Activated naive CD4-positive, alpha-beta T cell (primary cell): ENCODE measurements at places on chromosomes 12 and 14.
A peak's percentile ranks its signal among the peaks of the same experiment; 100 is the strongest.

- peak; percentile 3 for DNase-seq
Measured at GRCh38 chr12:94649349-94650142, 811 bp downstream of the TMCC3 start.

DNA sequence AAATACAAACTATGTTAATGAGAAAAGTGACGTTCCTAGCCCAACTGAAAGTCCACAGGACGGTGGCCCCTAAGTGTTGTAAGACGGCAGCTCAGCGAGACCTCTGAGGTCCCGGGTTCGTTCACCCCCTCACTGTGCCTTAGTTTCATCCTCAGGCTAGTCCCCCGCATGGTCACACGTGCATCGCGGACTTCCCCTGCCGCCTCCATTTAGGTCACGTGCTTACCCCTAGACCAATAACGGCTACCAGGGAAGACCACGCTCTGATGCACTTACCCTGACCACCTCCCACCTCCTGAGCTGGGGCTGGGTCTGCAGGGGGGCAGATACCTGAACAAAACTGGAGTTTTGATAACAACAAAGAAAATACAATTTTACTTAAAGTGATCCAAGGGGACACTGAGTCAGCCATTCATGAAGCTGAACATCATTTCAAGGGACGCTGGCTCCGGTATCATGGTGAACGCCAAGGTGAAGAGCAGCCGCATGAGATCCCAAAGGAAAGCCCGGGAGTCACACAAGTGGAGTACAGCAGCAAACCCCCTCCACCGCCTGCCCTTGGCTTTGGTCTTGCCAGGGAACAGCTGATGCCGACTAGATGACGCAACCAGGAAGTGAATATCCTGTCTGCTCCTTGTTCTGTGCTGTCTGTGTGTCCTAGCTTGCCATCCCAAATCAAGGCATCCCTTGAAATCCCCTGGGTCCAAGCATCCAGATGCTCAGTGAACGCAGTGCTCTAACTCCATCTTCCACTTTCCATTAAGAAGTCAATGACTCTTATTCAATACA is 274.1 kb downstream of the PCNX1 start:
- DNase-seq, result no peak

DNA sequence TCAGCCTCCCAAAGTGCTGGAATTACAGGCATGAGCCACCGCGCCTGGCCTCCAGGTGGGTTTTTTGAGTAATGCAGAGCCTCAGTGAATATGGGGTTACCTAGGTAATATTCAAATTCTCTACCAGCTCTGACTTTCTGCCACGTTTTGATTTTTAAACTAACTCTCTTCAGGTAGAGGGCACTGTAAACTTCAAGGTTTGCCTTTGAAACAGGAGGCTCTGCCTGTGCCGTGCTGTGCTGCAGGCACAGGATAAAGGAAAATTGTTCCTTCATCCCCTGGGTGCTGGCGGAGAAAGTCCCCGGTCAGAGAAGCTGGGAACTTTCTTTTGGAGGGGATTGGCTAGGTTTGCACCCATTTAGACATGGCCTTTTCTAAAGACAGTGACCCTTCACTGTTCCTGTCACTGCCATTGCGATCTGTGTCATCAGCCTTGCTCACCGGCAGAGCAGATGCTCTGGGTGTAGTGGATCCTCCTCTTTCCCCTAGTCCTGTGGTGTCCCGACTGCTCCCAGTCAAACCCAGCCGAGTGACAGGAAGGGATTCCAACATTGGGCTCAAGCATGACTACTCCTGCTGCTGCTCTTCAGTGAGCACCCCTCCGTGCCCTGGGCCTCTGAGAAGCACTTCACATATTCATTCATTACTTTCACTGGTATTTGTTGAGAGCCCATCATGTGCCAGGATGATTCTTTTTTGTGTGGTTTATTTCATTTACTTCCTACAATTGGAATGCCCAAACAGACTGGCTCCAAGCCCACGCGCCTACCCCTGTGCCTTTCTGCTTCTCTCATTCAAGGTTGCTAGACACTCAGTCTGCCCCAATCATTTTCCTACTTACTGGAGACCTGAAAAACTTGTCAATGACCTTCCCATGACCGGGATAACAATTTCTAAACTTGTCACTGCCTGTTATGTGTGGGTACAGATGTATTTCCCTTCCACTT is 103.6 kb downstream of the TMEM30B start:
- no peak for DNase-seq

- no peak for DNase-seq
Measured at GRCh38 chr12:3671330-3672112, 81.4 kb downstream of the CRACR2A start.

GRCh38 chr14:100738269-100738691 is 11.6 kb downstream of the DLK1 start:
- no peak for DNase-seq

- no peak for DNase-seq
Measured at GRCh38 chr12:68239309-68239982, 13.8 kb upstream of the IL26 start.

DNA sequence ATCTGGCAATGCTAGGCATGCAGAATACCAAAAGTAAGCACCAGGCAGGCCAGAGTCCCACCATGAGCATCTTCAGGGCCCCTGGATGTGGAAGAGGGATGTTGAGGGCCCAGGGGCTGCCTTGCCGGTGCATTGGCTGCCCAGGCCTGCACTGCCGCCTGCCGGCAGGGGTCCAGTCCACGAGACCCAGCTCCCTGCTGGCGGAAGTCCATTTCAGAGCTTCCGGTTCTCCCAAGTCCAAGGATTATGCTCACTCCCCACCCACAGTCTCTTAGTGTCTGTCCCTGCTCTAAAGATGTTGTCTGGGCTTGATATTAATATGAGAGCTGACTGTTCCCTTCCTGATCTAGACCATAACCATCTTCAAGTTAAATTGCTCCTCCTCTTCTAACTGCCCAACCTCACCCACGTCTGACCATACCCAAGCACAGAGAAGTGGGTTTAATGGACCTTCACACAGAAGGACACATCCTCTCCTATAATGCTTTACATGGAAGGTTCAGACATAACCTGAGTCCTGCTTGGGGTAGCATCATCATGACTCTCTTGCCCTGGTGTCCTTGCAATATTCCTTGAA is 117.4 kb downstream of the DAD1 start:
- DNase-seq, result no peak

DNA sequence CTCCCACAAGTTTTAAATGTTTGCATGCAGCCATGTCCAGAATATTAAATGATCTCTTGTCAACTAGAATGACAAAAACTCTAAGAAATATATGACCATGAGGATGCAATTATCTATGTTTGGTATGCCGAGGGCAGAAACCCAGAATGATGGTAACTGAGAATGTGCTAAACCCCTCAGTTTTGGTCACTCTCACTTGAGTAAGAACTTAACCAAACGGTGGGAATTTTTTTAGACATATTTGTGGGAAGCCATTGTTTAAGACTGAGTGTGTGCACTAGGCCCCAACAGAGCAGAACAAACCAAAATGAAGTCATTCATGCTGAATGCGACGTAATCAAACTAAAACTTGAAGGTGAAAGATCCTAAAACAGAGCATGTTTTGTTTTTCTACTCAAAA is 1927.9 kb upstream of the SEL1L start:
- no peak for DNase-seq

- DNase-seq, result no peak
Measured at GRCh38 chr14:34005901-34006300, 55.0 kb upstream of the EGLN3 start.

GRCh38 chr14:75340921-75341320 is 62.3 kb downstream of the FOS start:
- no peak for DNase-seq

DNA sequence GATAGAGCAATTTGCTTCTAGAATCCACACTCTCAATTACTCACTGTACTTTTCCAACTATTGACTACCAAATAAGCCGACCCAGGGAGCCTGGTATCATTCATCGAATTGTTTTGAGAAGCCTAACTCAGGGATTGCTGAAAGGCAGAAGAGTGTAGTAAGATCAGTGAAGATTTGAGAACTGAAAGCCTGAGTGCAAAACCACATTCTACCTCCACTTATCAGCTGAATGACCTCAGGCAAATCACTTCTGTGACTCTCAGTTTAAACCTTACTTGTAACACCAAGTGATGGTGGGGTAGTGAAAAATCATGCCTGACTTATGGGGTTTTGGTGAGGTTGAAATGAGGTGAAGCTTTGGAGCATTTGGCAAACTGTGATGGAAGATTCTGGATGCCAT is 126.1 kb upstream of the MAX start:
- no peak for DNase-seq

DNA sequence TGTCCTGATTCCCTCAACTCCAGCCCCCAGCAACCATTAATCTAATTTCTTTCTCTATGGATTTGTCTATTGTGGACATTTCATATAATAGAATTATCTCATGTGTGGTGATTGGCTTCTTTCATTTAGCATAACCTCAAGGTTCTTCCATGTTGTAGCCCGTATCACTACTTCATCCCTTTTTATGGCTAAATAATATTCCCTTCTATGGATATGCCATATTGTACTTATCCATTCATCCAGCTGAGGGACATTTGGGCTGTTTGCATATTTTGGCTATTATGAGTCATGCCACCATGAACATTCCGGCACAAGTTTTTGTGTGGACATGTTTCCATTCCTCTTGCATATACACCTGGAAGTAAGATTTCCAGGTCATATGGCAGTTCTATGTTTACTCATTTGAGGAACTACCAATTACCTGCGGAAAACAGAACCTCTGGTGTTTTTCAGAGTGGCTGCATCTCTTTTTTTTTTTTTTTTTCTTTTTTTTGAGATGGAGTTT is 108.7 kb upstream of the MAP1LC3B2 start:
- no peak for DNase-seq

- DNase-seq, result no peak
Measured at GRCh38 chr14:26334288-26334687, 263.5 kb downstream of the NOVA1 start.

- DNase-seq, result no peak
Measured at GRCh38 chr14:89625731-89626232, 208.7 kb upstream of the FOXN3 start.

GRCh38 chr14:75559451-75560222 is 18.8 kb upstream of the FLVCR2 start:
- peak; percentile 14 for DNase-seq

DNA sequence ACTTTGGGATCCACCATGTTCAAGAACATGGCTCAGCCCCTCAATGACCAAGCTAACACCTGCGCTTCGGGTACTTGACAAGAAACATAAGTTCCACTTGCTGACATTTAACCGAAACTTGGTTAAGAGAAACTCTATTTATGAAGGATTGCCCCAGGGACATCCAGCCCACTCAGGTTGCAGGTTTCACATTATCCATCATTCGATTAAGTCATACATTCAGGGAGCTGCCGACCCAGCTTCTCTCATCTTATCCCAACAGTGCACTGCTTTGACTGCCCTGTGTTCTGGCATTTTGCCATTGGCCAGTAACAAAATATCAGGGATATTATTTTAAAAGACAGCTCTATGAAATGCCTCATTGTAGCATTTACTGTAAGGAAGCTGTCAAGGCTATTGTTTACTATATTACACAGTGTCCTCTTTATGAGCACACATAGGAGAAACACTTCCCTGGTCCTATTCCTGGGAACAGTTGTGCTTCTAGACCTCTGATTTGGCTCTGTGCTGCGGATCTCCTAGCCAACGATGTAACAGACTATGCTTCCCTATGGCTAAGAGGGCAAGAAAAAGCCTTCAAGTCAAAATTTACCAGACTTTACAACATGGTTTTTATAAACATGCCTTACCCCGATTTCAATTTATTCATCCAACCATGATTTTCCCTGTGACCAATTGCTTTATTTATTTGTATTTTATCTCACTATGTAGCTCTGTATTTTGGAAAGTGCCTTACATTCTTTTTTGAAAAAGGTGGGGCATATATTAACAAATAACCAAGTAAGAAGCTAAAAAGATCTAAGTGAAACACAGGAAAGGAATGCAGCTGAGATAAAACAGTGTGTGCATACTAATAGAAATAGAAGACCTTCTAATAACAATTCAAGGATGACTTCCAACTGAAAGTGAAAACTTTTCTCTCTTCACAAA is 109.3 kb downstream of the ITPR2 start:
- DNase-seq, result no peak

DNA sequence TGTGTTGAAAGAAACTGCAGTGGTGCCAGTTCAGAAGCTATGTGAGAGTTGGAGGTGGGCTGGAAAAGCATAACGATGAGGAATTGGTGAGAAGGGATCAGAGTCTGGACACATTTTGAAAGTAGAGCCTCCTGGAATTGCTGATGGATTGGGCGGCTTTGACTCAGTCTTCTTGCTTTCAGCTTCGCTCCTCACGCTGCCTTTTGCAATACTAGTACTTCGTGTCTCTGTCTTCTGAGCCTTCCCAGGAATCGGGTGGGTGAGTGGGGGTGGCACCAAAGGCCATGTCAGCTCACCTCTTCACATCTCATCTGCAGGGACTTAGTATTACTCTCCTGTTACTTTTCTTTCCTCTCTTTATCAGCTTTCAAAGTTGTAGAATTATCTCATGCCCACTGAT is 101.6 kb upstream of the RFX4 start:
- DNase-seq, result no peak

DNA sequence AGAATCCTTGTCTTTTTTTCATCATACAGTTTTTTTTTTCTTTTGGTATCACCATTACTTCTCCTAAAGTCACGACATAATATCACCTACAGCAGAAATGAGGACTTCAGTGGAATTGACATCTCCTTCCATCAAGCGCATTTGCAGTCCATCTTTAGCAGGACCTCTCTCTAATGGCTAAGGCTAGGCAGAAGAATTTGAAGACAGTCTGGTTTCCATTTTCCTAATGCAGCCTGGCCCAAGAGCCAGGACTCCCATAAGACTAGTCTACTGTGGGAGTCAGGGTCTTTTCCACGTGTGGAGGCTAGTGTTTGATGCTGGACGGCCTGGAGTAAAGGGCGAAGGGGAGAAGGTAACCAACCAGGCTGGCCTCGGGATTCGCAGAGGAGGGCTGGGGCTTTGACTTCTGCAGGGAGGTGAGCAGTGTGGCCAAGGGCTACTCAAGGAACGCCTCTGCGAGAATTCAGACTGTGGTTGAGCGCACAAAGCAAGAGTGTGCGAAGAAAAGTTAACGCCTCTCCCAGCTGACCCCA is 769 bp upstream of the ZNF740 start:
- no peak for DNase-seq

- DNase-seq, result no peak
Measured at GRCh38 chr12:91009319-91009950, 4.7 kb upstream of the EPYC start.

DNA sequence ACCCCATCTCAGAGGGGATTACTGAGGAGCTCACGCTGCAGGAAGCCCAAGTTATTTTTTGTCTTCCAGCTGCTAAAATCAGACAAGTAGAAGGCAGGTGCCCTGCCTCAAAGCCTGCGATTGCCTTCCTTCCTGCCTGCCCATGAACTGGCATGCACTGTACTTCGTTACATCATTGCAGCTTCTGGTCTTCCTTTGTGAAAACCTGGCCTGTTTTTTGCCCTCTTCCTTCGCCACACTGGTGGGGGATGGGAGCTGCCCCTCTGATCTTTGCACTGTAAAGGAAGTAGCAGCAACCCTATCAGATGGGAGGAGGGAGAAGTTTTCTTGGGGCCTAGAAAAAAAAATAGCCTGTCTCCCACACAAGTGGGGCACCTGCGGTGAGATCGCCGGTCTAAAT is 1098.7 kb downstream of the BCL11B start:
- DNase-seq, result no peak
